Left ventricle myocardium superior (tissue), 1 donor: ENCODE measurements at places on chromosomes 16 and 17. TPM values are rescaled to one million over a fixed set of nuclear protein-coding genes. Genes with fewer than 3 reads are reported as not detected.

DNA sequence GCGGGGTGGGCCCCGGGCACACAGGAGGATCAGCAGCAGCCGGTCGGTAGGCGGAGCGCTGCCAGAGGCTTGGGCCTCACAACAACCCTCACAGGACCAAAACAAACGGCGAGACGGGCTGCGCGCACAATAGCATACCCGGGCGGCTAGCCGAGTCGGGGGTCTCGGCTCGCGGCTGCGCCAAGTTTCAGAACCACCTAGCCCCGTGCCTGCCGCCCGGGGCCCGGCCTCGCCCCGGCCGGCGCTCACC, 732 bp downstream of the ULK2 start:
- peak; percentile 86 for DNase-seq

- DNase-seq: peak; percentile 71
These were observed 65.0 kb downstream of the SMG6 start for GRCh38 chr17:2238432-2239169.

FBXW10 gene
- total RNA-seq: not detected

FBXO39 gene
- total RNA-seq: not detected

SLC46A1 gene
- 7.9 TPM for total RNA-seq
